ENCODE measurements at places on chromosomes 16 and 17.

DNA sequence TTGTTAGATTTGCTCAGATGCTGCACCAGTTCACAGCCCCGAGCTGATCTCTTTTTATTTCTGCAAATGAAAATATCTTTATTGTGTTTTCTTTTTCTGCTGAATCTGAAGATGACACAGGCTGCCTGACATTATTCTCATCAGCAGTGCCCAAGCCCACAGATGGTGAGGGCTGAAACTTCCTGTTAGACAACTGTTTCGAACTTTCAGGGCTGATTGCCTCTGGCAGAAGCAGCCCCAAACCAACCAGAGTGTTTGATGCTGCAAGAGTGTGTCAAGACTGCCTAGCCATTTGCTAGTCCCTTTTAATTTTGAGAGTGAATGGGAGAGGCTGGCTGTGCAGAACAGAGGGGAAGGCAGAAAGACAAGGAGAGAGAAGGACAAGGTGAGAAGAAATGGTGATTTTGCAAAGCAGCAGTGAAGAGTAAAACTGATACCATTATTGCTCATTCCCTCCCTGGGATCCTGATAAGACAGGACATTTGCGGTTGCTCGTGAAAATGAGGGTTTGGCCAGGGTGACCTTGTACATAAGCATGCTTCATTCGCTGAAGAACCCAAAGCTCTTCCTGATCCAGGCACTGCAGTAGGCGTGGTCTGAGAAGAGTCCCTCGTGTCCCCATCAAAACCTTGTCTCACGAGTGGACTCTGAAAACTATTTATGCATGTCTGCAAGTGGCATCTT lies 77.2 kb downstream of the TMEM114 start:
- no peak for DNase-seq

DNA sequence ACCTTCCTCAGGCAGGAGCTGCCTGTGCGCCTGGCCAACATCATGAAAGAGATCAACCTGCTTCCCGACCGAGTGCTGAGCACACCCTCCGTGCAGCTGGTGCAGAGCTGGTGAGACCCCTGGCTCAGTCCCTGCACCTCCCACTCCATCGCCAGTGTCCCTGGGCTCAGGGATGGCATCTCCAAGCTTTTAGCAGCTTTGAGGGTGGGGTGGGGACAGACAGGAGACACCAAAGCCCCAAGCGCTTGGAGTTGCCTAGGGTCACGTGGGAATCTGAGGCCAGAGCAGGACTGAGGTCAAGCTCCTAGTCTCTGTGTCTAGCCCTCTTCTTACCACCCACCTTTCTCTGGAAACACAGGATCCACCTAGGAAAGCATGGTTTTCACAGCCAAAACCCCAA lies 2.3 kb downstream of the PDK2 start:
- DNase-seq, result no peak

DNA sequence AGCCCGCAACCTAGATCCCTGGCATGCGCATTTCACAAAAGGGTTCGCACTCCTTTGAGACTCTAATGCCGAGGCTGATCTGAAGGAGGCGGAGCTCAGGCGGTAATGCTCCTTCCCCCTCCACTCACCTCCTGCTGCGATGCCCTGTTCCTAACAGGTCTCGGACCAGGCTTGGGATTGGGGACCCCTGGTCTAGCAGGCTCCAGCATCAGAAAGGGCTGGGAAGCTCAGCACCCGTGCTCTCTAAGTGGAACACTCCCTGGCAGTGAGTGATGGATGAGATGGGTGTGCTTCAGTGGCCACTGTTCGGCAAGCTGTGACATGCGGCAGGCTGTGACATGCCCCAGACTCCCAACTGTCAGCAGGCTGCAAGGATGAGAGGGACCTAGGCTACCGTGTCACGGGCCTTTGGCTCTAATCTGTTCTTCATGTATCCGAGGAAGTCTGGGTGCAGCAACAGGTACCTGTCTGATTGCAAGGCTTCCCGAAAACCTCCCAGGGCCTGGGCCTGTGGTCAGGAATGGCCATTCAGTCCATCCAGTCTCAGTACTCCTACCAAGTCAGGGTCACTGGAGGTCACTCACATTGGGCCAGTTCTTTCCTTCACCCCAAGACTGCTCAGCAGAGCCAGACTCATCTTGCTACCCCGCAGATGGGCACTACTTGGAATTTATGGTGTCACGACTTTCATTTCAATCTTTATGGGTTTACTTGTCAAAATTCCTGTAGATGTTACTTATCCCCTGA lies 1.3 kb upstream of the ST6GALNAC2 start:
- no peak for DNase-seq

- no peak for DNase-seq
These were observed 47.2 kb downstream of the YPEL2 start for GRCh38 chr17:59378675-59379074.

DNA sequence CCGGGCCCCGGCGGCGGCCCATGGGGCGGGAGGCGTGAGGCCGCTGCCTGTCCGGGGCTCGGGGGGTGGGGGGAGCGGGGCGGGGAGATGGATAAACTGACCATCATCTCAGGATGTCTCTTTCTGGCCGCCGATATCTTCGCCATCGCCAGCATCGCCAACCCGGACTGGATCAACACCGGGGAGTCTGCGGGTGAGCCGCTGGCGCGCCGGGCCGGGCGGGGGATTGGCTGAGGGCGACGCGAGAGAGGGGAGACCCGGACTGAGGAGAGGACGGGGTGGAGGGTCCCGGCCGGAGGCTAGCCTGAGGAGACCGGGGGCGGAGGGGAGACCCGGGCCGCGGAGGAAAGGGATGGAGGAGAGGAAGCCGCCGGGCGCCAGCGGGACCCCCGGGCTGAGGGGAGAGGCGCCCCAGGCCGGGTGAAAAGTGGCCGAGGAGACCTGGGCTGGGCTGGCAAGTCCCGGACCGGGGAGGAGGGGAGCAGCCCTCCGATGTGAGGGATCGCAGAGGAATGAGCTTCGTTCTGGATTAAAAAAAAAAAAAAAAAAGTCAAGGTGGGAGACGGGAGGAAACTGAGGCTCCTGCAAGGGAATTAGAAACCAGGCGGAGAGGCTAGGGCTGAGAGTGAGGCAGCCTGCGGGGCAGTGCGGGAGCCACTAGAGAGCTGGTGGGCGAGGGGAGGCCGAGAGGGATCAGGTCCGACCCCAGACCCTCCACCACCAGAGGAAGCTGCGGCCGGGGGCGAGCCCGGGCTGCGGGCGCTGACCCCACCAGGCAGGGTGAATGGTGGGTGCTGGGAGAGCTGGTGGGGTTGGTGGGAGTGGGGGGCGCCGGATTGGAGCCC lies 526 bp downstream of the MOSMO start:
- DNase-seq, result no peak

GRCh38 chr16:85838381-85838780 lies 38.9 kb downstream of the COX4I1 start:
- DNase-seq, result no peak

- no peak for DNase-seq
These were observed 1.5 kb upstream of the CARD14 start for GRCh38 chr17:80168371-80168770.

DNA sequence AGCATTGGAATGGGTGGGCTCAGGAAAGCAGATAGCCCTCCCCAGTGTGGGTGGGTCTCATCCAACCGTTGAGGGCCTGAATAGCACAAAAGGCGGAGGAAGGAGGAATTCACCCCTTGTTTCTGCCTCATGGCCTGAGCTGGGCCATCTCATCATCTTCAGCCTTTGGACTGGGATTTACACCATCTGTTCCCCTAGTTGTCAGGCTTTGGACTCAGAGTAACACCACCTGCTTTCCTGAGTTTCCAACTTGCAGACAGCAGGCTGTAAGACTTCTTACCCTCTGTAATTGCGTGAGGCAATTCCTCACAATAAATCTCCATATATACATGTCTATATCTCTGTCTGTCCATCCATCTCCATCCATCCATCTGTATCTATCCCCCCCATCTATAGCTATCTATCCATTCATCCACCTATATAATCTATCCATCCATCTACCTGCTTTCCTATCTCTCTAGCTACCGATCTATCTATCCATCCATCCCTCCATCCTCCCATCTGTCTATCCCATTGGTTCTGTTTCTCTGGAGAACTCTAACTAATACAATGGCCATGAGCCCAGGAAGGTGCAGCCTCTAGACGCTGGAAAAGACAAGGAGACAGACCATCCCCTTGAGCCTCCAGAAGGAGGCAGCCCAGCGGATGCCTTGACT lies 21.3 kb downstream of the DNAH17 start:
- no peak for DNase-seq

GRCh38 chr16:583815-584591 lies 5.9 kb upstream of the RAB40C start:
- no peak for DNase-seq

DNA sequence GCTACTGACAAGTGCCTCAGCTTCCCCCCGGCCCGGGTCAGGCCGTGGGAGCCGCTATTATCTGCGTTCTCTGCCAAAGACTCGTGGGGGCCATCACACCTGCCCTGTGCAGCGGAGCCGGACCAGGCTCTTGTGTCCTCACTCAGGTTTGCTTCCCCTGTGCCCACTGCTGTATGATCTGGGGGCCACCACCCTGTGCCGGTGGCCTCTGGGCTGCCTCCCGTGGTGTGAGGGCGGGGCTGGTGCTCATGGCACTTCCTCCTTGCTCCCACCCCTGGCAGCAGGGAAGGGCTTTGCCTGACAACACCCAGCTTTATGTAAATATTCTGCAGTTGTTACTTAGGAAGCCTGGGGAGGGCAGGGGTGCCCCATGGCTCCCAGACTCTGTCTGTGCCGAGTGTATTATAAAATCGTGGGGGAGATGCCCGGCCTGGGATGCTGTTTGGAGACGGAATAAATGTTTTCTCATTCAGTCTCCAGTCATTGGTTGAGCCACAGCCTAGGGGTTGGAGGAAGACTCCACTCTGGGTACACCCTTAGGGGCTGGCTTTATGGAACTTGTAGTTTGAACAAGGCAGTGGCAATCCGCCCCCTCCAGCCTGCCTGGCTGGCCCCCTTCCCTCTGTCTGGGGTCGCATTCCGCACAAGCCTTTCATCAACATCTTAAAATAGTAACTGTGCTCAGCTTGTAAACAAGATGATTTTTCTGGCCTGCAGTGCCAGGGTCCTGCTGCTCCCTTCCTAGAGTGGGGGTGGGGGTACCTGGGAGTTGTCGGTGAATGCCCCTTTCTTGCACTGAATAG lies 4.1 kb downstream of the SYNGR2 start:
- no peak for DNase-seq

- no peak for DNase-seq
These were observed 877.4 kb upstream of the GOT2 start for GRCh38 chr16:59611556-59611955.

DNA sequence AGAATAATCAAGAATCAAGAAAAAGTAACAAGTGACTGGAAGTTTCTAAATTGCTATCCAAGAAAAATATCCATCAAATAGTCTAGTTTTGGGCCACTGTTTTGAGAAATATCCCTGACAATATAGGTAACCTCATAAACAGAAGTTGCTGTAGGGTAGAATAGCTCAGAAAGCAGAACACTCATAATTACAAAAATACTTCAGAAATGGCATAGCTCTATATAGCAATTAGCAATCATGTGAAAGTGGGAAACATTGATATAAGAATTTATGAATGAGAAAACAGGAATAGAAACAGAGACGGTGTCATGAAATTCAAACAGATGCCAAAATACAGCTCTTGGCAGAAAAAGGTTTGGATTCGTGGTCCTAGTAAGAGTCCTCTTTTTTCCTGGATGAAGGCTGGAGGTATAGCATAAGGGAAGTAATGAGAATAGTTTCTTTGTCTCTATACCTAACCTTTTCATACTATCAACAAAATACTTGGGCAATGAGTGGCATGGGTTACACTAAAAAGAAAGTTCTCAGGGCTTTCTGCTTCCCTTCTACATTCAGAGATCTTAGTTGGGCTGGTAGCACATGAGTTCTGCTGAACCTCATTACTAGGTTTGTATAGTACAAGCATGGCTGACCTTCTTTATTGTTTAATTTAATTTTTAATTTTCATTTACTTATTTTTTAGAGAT lies 33.5 kb downstream of the SPAG9 start:
- no peak for DNase-seq

- no peak for DNase-seq
These were observed 176.4 kb upstream of the GSE1 start for GRCh38 chr16:85436636-85437165.

GRCh38 chr16:35797811-35798210 lies 2338.4 kb downstream of the TP53TG3F start:
- no peak for DNase-seq

DNA sequence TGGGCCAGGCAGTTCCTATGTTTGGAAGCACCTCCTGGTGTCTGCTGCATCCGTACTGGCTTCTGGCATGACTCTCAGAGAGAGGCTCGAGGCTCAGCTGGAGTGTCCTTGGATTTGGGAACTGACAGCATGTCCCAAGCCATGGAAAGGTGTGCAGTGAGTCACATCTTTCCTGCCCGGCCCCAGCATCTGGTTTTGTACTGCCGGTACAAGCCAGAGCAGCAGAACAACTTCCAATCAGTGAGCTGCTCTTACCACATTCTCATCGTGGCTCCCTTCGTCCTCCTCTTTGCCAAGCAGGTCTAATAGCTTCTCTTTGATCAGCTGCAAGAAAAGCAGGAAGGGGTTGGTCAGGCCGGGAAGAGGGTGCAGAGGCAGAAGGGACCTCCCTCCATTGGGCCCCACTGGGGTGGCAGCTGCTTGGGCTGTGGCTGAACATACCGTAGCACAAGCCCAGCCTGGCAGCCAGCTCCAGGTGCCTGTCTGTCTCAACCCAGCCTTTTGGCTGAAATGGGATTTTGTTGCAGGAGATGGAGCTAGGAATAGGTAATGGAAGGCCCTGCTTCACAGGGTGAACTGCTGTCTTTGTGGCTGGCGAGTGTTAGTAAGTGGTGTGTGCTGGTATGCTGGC lies 24.2 kb downstream of the SPACA3 start:
- no peak for DNase-seq

- DNase-seq, result no peak
These were observed 18.0 kb downstream of the ALOX12B start for GRCh38 chr17:8069587-8069860.

DNA sequence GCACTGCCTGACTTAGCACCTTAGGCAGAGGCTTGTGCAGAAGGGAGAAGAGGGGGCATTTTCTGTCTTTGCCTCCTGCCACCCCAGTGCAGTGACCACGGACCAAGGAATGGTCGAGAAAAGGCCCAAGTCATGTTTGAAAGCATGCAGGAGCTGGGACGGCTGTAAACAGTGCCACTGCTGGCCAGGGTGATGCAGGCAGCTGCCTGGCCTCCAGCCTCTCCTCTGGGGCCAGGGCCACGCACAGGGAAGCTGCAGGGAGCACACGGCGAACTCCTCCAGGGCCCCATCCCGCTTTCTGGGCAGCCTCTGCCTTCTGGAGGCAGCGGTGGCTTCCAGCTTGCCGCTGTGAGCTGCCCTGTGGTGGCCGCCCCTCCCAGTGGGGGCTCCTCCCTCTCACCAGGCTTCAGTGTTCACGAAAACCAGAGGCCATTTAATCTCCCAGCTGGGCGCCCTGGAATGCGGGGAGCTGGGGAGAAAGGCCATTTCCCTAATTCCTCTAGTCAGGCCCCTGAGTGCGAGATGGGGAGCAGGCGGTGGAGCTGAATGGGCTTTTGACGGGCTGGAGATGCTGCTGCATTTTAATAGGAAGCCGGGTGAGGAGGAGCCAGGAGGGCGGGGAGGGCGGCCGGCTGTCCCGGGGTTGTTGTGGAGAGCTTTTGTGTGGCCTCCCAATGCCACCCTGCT lies 28.7 kb upstream of the DNAI2 start:
- no peak for DNase-seq
